ENCODE measurements at places on chromosomes 3 and 15.

GRCh38 chr15:39828374-39828931 is 45.8 kb upstream of the FSIP1 start:
- peak; percentile 97 for DNase-seq

GRCh38 chr3:71037775-71038174 is 545.8 kb downstream of the FOXP1 start:
- no peak for DNase-seq

DNA sequence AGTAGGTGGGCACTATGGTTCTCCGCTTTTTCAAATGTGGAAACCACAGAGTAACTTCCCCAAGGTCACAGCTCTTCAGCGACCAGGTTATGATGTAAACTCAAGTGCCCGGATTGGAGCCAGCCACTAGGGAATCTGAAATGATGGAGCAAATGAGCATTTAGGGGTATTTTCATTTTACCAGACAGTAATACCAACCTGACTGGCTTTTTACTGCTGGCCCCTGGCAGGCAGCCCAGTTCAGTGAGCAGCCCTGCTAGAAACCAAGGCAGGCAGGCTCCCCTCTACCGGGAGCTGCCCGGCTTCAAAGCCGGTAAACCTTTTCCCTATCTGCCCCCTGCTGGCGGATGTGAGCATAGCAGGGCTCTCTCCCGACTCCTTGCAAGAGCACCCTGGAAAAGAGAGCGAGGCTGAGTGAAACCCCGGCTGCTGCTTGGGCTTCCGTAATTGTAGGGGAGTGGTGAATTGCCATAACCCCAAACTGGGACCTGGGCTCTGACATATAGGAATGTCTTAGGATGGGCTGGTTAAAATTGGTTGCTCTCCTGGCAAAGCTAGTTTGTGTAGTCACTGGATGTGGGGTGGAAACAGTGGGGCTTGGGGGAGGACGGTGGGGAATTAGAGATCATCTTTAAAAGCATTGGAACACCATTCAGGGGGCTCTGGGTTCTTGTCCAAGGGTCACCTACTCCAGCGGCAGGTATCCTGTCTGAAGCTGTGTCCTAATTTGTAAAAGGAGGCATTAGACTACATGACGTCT is 98.0 kb upstream of the TNFAIP8L3 start:
- DNase-seq = peak; percentile 95

DNA sequence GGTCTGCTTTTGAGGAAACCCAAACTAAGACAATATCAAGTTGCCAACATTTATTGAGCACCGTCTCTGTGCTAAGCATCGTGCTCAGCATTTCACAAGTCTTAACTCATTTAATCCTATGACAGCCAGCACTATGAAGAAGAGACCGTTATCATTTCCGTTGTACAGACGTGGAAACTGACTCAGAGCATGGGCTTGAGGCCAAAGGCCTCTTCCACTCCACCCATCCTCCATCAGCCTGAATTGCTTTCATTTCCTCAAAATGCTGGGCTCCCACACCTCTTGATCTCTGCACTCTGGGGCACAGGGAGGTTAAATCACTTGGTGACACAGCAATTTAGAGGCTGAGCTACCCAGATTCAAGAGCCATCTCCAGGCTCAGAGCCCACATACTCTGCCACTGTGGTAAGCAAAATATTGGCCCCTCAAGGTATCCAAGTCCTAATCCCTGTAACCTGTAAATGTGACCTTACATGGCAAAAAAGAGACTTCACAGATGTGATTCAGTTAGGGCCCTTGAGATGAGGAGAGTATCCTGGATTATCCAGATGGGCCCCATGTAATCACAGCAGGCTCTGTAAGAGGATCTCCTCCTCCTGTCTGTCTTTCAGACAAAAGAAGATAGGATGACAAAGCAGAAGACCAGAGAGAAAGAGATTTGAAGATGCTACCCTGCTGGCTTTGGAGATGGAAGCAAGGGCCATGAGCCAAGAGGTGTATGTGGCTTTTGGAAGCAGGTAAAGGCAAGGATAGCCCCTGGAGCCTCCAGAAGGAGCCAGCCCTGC is 24.3 kb upstream of the FLNB start:
- peak; percentile 92 for DNase-seq

DNA sequence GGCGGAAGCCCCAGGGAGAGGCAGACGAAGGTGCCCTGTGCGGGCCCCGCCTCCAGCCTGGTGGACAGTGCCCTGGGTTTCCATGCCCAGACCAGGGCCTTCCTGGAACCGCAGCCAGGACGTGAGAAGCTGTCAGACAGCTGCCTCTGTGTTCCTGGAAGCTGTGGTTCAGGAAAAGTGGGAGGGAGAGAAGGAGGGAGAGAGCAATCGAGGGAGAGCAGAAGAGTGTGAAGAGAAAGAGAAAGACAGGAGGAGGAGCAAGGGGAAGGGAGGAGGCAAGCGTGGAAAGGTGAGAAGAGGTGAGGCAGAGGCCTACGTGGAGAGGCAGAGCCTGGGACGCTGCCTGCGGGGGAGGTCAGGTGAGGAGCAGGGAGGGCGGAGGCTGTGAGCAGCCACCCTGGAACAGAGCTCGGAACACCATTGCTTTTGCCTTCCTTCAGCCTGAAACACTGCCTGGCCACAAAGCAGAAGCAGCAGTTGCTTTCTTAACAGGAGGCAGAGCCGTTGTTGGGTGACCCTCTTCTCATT is 18.6 kb downstream of the ZDHHC19 start:
- no peak for DNase-seq

All from choroid plexus epithelial cell (primary cell).